ENCODE measurements at places on chromosomes 3 and 15.
A peak's percentile ranks its signal among the peaks of the same experiment; 100 is the strongest.

DNA sequence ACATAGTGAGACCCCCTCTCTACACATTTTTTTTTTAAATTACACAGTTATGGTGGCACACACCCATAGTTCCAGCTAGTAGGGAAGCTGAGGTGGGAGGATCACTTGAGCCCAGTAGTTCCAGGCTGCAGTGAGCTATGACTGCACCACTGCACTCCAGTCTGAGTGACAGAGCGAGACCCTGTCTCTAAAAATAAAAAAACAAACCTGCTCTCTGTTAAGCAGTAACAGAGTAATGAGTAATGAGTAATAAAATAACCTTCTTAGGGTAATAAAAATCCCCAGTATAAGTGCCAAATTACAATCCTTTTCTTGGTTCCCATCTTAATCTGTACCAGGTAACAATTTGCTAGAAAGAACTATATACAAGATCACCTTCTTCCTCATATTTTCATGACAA lies 65.9 kb upstream of the PLXND1 start:
- no peak for DNase-seq

- peak; percentile 5 for DNase-seq
Measured at GRCh38 chr3:99410789-99411311, 227.5 kb upstream of the COL8A1 start.

DNA sequence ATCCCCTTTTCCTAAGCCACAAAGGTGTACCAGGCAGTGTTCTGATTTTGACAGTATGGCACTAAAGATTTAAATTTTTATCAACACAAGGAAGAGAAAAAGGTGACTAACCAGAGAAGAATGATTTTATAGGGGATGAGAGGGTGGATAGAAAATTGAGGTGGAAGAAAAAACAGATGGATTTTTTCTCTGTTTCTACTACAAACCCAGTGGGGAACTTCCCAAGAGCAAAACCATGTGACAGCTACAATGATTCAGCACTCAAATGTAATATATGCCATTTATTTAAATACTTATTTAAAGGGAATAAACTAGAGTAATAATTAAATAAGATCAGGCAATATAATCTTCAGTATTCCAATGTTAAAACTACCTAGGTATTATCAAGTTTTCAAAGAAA lies 11.1 kb downstream of the DCUN1D1 start:
- DNase-seq, result peak; percentile 23

DNA sequence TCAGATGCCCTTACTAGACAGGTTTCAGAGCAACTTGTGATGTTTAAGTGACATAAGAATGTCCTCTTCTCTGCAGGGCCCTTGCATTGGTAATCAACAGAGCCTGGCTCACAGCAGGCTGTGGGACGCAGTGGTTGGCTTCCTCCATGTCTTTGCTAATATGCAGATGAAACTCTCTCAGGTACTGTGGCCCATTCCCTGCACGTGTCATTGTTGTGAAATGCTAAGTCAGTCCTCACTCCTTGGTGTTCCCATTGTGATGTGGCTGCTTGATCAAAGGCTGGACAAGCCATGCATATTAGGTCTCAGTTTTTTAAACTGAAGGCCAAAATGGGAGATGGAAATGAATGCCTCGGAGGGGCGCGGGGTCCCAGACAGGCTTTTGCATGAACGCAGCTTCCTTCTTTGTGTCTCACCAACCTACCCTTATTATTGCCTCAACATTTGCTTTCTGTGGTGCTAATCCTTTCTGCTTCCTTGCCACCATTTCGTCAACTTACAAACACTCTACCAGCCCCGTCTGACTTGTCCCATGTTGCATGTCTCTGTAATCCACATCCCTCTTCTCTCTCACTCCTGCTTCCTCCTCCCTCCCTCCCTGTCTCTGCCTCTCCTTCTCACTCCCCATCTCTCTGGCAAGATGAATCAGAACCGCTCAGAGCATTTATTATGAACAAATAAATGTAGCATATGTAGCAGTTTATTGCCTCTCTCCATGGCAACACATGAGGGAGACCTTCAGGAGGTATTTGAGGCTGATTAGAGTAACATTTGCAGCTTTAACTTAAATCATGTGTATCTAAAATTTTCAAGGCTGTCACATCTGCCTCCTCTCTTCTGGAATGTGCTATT lies 133.2 kb upstream of the CHRM5 start:
- no peak for DNase-seq

DNA sequence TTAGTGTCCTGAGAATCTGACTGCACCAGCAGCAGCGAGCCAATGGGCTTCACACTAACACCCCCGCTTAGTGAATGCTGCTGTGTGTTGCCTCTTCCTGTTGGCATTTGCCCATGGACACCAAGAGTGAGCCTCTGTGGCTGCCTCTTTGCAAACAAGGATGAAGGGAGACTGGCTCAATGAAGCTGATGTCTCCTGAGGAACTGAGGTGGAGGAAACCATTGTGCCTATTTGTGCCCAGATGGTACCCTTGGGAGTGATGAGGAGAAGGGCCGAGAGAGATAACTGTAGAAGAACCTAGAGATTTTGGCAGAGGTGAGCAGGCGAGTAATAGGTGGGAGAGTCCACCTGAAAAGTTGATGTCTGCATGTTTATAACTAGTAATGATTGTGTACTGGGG lies 51.2 kb downstream of the IL20RB start:
- DNase-seq, result no peak

- DNase-seq, result no peak
Measured at GRCh38 chr3:57555306-57555705, 768 bp upstream of the PDE12 start.

DNA sequence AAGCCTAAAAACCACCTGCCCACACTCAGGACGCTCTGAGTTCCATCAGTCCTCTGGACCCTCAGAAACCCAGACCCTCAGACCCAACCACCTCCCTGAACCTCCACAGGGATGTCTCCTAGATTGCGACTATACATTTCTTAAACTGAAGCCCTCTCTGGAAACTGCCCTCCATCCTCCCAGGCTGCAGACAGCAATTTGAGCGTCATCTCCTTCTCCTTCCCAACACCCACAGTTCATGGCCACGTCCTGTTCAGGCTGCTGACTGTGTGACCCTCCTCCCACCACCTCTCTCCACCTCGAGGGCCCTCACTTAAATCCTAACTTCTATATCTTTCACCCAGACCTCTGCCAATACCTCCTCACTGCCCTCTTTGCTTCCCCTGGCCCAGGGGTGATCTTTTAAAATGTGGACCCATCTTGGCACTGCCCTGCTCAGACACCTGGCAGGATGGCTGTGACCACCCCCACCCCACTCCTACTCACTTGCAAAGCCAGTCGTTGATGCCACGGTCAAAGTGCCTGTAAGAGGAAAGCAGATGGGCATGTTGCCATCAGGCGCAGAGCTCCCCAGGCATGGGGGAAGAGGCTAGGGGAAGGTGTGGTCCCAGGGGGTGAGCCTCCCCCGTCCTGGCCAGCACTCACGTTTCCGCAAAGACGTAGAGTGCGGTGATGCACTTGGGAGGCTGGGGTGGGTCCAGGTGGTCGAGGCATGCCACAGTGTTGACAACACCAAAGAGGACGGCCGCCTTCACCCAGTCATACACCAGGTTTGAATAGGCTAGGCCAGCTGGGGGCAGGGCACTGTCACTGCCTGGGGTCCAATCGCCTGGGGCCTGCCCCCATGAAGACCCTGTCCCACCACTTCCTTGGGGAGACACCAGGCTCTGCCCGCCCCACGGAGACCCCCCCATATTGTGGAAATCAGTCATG lies 6.0 kb downstream of the HHATL start:
- no peak for DNase-seq

DNA sequence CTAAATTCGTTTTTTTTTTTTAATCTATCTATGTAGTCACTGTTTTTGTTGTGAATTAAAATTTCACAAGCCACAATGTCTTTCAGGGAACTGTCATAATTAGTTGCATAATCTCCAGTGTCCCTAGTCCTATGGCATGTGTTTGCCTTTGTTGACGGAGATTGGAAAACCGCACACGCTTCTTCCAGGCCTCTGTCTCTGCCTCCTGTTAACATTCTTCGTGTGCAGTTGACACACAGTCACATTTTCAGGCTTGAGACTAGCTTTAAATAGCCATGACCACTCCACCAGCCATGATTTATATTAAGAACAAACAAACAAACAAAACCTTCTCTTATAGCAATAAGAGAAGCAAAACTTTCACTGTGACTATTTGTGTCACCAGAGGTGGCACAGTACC lies 139.8 kb downstream of the DUT start:
- DNase-seq, result no peak

- DNase-seq, result no peak
Measured at GRCh38 chr3:9121366-9122001, 128.0 kb downstream of the SRGAP3 start.

GRCh38 chr3:156978481-156978961 lies 152.4 kb downstream of the LEKR1 start:
- no peak for DNase-seq

- no peak for DNase-seq
Measured at GRCh38 chr3:14911651-14912050, 35.7 kb upstream of the NR2C2 start.

DNA sequence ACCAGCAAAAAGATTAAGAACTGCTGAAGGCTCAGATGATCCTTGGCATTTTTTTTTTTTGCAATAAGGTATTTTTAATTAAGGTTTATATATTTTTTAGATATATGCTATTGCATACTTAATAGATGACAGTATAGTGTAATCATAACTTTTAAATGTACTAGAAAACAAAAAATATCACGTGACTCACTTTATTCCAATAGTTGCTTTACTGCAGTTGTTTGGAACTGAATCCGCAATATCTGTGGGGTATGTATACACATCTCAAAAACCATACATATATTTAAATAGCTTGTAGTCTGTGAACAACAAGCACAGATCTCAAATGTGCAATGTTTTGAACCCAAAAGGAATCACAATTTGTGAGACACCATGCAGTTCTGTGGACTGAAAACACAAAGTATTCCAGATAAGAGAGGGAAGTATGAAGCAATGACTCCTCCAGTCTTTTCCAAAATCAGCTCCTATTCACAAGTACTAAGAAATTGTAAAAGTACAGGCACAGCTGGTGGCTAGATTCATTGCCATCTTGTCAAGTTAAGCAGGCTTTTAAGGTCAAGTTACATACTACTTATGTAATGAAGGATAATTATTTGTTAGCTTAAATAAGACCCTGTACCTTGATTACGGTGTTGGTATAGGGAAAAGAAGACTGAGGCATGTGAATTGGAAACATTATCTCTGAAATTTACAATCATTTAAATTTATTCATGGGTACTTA lies 331.1 kb downstream of the TBC1D5 start:
- no peak for DNase-seq

GRCh38 chr15:87817553-87817952 lies 439.0 kb downstream of the NTRK3 start:
- no peak for DNase-seq

GRCh38 chr15:31559786-31560185 lies 233.2 kb downstream of the KLF13 start:
- no peak for DNase-seq

DNA sequence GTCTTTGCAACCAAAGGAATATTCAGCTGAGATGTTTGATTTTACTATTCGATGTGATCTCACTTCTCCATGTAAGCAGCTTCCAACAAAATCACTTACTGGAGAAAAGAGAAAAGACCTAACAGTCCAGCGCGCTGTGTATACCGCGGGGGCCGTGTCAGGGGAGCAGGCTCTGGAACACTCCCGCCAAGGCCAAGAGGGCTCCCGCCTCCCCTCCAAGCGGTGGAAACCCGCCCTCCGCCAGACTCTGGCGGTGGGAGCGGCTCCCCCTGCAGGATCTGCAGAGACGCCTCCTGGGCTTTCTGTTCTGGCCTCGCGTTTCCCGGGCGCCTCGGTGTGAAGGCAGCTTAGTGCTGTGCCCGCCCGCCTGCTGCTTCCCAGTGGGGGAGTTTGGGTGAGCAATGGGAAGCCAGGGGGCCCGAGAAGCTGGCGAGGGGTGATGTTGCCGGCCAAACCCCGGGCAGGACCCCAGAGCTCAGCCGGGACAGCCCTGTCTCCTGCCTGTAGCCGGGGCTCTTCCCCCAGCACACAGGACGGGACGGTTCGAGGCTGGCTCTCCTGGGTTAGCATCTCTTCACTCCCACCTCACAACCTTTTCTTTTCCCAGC lies 36.3 kb downstream of the CHST14 start:
- peak; percentile 34 for DNase-seq
